DMS 273 treated with DMSO at 0.1 percent for 48 hours (cell line): ENCODE measurements at places on chromosomes 6 and 20.

GRCh38 chr6:136628996-136629395 lies 78.8 kb upstream of the MAP7 start:
- no peak for DNase-seq

GRCh38 chr6:134065706-134066105 lies 13.3 kb upstream of the SLC2A12 start:
- DNase-seq, result no peak

GRCh38 chr6:64326939-64327338 lies 691.3 kb downstream of the PHF3 start:
- no peak for DNase-seq

DNA sequence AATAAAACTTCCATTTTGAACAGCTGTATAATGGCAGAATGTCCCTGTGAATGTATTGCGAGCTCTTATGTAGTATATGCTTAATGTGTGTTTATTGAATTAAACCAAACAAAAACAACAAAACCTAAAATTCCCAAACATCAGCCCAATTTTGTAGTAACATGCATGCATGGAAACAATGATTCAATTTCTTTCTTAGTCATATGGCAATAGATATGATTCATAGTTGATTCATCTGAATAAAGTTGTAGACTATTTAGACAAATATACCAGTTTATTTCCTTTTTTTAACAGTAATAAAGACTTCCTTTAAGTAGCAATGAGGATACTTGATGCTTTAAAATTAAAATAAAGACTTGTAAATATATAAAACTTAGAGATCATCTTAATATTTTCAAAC lies 670.6 kb downstream of the CD109 start:
- no peak for DNase-seq

DNA sequence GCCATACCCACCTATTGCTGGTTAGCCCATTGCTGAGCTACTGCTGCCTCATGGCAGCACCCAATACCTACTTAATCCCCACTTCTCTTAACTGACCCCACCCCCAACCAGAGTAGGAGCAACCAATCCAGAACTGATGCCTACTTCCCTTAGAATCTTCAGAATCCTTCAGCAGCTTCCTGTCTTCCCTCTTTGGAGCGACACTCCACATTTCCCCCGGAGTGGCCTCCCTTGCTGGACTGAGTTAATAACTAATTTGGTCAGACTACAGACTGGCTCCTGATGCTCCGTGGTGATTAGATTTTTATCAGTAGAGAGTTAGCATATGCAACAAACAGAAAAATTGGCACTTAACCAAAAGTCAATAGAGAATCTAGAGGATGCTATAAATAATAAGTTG lies 51.2 kb upstream of the UBR2 start:
- DNase-seq, result no peak

GRCh38 chr6:802701-803100 lies 109.8 kb upstream of the EXOC2 start:
- no peak for DNase-seq

- no peak for DNase-seq
Observed at GRCh38 chr6:6927521-6928361, 180.0 kb upstream of the RREB1 start.

- DNase-seq, result peak; percentile 67
Observed at GRCh38 chr6:88238065-88238464, 71.9 kb upstream of the CNR1 start.

DNA sequence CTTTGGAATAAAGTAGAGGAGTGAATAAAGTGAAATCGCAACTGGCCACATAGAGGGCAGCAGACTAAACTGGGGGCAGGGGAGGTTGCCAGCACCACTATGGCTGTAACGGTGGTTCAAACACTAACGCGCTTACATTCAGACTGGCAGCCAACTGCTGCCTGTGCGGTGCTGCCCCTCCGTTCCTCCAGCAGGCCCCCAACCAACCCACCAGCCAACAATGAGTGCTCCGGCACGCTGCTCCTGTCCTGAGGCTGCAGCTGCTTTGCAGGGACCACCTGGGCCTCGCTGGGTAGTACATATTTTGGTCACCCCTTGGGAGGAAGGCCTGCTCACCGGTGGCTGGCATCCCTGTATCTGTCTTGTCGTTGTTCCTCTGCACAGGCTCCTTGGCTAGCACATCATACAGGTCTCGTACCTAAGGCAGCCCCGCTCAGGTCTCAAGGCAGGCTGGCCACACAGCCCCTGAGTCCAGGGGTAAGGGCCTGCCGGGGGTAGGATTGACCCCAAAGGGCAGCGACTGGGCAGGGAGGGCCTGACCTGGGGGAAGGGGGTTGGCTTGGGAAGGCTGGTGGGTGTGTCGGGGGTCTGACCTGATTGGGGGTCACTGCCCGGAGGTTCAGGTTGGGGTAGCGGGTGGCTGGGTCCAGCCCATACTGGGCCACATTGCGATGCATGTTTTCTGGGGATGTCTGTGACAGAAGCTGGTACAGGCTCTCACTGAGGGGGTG lies 6.3 kb downstream of the MICAL1 start:
- no peak for DNase-seq

DNA sequence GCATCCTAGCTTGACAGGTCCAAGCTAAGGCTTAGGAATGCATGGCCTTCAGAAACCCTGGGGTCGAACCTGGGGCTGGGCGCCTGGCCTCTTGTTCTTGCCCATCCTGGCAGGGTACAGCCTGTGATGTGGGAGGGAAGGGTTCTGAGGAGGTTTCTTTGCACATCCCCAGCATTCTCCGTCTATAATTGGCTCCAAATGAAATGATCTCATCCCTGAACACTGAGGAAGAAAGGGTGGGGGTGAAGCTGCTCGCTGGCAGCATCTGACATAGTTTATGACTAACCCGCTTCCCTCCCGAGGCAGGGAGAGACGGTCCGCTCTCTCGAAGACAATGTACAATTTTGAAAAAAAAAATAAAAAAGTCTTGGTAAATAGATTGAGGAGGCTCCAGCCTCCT lies 67.1 kb upstream of the ZNFX1 start:
- DNase-seq, result no peak

DNA sequence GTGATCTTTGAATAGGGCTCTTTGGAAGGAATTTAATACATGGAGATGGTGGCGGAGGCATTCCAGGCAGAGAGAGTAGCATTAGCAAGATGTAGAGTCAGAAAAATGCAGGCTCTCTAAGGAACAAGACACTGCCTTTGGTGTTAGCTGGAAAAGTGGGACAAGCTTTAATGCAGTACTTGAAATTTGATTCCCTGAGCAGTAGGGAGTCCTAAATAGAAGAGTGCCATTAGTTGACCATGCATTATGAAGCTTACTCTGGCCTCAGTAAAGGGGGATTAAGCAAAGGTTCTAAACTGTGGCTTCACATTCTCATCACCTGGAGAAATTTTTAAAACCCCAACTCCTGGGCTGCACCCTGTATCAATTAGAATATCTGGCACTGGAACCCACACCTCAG lies 494.8 kb upstream of the SOX4 start:
- DNase-seq, result no peak

- no peak for DNase-seq
Observed at GRCh38 chr6:152399399-152399798, 237.8 kb downstream of the SYNE1 start.

GRCh38 chr20:16917636-16918035 lies 169.5 kb downstream of the OTOR start:
- DNase-seq, result no peak

DNA sequence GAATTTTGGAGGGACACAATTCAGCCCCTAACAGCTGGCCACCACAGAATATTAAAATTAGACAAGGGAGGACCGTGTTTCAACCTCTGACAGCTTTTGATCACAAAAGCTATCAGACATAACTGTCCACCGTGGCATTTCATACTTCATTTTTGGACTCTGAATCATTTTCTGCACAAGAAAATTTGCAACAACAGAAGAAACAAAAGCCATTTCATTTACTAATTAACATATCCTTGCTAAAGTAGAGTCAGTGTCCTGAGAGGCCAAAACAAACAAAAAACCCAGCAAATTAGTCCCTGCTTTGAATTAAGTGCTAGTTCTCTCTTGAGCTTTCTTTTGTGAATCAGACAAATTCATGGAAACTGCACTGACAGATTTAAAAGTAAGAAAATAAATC lies 17.6 kb upstream of the COL12A1 start:
- no peak for DNase-seq

DNA sequence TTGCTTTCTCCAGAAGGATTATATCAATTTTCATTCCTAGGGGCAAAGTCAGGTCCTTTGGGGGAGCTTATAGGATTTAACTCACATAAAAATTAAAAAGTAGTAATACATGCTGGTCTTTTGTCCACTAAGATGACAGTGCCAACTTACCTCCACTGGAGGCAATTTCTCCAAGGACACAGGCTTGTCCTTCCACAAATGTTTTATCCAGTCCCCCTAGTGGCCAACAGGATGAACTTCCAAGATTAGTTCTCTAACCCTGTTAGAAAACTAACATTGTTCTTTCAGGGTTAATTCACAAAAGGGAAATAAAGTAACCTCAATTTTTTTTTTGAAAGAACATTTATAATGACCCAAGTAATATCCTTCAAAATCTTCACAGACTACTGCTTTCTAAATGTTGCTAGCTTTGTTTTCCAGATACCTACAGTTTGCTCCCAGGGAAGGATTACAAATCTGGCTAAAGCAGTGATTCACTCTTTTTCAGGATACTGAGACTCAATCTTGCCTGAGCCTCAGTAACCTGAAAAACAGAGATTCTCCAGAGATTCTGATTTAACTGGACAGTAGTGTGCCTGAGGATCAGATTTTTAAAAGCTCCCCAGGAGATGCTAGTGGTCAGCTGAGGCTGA lies 31.7 kb upstream of the UBR2 start:
- peak; percentile 58 for DNase-seq

- DNase-seq, result no peak
Observed at GRCh38 chr6:13407709-13408695, 79.4 kb downstream of the GFOD1 start.

DNA sequence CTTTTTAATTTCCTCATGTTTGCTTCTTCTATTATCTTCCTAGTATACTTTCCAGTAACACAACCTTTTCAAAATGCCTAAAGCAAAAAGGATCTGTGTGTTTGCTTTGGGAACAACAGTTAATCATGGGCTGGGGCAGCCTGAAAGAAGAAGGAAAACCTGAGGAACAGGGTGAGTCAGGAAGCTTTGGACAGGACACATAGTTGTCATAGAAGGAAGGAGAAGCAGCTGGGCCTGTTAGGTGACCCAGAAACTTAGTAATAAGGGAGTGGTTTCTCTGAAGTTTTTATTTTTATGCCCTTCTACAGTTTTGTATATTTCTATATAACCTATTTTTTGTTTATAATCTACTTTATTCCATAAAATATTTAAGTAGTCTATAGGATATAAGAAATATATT lies 61.4 kb downstream of the CD24 start:
- no peak for DNase-seq

DNA sequence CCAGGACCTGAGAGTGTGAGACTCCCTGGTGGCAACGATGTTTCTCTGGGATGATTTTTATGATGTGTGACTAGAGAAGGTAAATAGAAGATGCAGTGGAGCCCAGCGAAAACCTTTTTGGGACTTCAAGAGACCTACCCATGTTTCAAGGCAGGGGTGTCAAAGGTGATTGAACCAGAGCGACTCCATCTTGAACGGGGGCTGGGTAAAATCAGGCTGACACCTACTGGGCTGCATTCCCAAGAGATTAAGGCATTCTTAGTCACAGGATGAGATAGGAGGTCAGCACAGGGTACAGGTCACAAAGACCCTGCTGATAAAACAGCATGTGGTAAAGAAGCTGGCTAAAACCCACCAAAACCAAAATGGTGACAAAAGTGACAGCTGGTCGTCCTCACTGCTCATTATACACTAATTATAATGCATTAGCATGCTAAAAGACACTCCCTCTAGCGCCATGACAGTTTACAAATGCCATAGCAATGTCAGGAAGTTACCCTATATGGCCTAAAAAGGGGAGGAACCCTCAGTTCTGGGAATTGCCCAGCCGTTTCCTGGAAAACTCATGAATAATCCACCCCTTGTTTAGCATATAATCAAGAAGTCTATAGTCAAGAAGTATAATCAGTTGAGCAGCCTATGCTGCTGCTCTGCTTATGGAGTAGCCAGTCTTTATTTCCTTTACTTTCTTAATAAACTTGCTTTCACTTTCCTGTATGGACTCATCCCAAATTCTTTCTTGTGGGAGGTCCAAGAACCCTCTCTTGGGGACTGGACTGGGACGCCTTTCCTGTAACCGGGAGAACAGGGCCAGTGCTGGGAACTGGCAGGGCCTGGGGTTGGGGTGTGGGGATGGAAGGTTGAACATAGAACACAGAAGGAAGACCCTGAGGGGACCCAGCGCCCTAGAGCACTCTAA lies 526.4 kb downstream of the QKI start:
- DNase-seq, result no peak

DNA sequence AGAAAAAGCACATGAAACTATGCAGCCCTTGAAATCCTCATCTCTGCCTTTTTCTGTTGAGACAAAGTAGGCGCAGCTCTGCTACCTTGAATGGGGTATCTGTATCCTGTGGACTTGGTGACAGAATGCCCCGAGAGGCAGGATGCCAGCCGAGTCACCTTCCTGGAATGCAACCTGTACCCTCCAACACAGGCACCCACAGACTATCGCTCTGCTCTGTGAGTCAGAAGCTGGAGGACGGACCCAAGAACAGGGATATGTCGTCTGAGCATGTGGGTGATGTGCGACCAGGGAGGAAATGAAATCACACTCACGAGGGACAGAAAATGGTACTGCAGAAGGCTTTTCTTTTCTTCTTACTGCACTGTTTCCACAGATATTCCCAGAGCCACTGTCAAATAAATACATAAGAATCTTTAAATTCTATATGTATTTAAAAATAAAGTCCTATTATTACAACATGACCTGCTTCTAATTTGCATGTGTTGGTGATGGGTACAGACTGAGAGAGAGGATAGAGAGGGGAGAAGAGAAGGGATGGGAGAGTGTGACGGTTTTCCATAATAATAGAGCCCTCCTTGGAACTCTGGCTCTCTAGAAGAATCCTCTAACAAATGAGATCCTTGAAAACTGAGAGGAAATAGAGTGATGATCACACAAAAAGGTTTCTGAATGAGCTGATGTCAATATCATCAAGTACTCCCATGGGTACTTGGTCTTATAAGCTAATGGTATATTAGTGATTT lies 308.1 kb downstream of the FOXC1 start:
- DNase-seq, result no peak

- DNase-seq, result no peak
Observed at GRCh38 chr6:14717307-14717706, 528.6 kb upstream of the JARID2 start.

DNA sequence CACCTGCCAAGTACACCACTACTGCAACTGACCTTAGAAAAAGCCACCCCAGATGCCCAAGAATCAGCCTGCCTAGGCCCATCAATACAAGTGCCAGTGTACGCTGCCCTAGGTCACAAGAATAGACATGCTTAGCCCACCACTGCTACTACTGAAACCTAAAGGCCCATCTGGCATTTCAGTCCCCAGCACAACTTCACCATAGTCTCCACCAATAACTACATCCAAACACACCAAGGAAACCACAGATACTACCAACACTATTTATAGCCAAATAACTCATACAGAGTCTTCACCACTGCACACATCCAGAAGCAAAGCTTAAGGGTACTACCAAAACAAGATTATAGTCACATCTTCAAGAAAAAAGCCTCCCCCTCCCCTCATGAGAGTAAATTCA lies 28.2 kb downstream of the TREML4 start:
- DNase-seq, result no peak

- DNase-seq, result no peak
Observed at GRCh38 chr6:106558364-106558763, 70.9 kb downstream of the RTN4IP1 start.
